ENCODE measurements at places on chromosomes 5 and 9.

DNA sequence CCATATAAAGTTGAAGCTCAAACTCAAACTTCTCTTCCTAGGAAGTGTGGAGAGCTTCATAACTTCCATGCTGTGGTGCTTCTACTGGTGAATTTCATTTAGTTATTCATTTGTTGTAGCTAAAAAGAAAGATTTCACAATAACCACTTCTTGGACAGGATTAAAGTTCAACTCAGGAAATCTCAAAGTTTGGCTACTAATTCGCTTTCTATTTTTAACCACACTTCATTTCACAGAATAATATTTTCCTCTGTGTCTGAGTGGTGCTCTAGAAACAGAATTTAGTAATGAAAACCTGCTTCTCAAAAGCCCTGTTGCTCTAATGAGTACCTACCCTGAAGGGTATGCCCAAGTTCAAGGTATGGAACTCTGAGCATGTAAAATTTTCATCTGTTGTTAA, 73.9 kb downstream of the ACTBL2 start:
- DNase-seq, result no peak

DNA sequence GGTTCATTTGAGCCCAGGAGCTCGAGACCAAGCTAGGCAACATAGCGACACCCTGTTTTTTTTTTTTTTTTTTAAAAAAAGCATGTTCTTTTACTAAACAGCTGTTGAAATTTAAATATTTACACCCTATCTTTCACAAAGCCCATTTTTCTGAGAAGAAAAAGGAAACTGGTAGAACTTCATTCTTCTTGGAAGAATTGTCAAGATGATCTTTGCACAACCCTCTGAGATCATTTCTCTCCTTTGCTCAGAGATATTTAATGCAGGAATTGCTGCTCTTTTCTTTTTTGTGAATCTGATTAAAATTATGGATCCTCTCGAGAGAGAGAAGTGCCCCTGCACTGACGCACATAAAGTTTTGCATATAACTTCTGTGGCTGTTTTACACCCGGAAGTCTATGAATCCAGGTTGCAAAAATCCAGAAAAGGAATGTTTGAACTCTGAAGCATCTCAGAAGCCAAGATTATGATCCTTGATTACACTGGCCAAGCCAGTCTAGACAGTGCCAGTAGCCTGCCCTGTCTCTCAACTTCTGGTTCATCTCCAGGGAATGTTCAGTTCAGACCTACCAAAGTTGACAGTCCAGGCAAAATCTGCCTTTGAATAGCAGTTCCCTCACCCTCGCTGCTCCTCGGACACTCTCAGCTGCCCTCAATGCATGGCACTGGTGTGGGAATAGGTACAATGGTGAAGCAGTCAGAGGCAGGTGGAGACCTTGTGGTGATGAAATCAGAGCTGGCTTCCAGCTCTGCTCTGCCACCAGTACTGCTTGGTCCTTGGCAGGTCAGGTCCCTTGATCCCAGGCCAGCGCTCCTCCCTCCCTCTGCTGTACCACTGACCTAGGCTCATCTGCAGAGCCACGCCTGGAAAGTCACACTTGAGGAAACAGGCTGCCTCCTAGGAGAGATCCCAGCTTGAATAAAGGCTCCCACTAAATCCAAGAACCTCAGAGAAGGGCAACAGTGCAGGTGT, 13.3 kb upstream of the SLC31A2 start:
- no peak for DNase-seq

GRCh38 chr5:135075621-135076020, 41.6 kb upstream of the PITX1 start:
- DNase-seq, result no peak

- no peak for DNase-seq
Measured at GRCh38 chr9:108270051-108270450, 585.7 kb downstream of the ACTL7B start.

All from NB4 (cell line).